ENCODE measurements at places on chromosomes 11 and 22. TPM values are rescaled to one million over a fixed set of nuclear protein-coding genes. Genes with fewer than 3 reads are reported as not detected.

GRCh38 chr11:120564573-120565311, 53.2 kb downstream of the GRIK4 start:
- DNase-seq, result no peak

DNA sequence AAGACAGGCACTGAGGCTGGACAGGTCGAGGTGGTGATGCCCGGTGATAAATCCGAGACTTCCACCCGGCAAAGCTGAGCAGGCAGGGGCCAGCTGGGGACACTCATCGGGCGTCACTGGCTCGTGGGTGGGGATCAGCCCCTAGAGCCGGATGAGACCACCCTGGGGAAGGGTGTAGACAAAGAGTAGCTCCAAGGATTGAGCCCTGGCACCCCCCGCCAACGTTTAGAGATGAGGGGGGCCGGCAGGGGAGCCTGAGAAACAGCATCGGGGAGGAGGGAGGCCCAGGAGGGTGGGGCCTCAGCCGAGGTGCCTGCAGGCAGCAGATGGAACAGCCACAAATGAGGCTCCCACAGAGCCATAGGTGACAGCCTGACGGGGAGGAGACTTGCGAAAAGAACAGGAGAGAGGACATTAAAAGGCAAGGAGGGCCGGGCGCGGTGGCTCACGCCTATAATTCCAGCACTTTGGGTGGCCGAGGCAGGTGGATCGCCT, 27.4 kb upstream of the CBX7 start:
- DNase-seq, result no peak

GRCh38 chr22:19840059-19840458, 14.6 kb downstream of the GNB1L start:
- DNase-seq, result no peak

GRCh38 chr11:62464655-62465054, 45.8 kb downstream of the SCGB1A1 start:
- no peak for DNase-seq

DNA sequence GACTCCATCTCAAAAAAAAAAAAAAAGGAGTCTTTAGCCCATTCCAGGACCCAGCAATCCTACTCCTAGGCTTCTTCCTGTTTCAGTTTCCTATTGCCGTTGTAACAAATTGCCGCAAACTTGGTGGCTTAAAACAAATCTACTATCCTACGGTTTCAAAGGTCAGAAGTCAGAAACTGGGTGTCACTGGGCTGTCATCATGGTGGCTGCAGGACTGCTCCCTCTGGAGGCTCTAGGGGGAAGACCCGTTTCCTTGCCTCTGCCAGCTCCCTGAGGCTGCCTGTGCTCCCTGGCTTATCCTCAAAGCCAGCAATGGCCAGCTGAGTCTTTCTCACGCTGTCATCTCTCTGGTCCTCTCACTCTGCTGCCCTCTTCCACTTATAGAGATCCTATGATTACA, 8.7 kb upstream of the DAGLA start:
- DNase-seq, result no peak

DNA sequence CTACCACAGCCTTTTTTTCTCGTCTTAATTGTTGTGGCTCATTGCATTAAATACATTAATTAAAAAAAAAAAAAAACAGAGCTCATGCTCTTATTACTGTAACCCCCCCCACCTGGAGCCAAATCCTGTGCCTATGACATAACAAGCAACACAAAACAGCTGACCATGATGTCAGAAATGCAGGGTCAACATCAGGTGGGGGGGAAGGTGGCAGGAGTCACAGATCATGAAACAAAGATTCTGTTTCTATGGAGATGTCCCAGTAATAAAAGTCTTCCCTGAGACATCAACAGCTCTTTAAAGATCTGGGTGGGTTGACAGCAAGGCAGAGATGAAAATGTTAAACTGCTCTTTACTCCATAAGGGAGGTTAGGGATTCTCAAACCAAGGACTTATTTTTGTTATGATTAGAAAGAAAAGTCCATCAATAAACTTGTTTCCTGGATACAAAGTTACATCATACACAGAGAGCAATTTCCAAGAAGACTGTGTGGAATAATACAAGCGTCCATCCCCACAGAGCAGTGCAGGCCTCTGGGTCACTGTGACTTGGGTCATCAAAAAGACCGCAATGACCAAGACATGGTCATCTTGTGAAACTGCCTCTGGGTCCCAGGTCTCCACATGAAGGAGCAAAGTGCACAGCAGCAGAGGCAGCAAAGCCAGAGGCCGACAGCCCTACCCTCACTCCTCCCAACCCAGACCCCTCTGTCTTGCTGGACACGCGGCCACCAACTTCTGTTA, 42.7 kb upstream of the CYP2D6 start:
- DNase-seq, result no peak

- DNase-seq, result no peak
Observed at GRCh38 chr11:27423125-27423524, 49.5 kb downstream of the LGR4 start.

DNA sequence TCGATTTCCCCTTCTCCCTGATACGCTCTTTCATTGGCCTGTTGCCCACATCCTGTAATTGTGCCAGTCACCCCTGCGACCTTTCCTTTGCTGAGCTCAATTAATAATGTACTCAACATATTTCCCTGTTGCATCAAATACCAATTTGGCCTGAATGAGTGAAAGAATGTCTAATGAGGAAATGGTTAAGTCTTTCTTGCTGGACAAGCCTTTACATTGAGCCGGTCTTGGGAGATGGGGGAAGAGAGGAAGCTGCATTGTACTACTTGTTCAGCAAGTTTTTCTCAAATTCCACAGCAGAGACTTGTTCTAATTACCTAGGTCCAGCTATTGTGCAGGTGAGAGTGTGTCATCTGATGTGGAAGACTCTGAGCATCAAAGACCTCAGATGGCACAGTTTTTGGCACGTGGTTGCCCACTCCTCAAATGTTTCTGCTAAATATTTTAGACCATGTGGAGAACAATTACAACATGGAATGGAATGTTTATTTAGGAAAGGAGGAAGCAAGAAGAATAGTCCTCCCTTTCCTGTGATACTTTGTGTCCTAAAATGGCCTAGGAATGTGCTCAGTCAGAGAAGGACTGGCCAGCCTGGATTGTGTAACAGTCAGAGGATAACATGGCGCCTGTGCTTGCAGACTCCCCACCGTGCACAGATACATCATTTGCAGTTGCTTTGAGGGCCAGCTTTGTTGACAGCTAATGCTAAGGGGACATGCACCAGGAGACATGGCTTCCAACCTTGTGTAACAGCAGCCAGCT, 129.5 kb upstream of the E2F8 start:
- no peak for DNase-seq

GRCh38 chr11:75539459-75540334, 14.0 kb upstream of the GDPD5 start:
- DNase-seq, result no peak

DNA sequence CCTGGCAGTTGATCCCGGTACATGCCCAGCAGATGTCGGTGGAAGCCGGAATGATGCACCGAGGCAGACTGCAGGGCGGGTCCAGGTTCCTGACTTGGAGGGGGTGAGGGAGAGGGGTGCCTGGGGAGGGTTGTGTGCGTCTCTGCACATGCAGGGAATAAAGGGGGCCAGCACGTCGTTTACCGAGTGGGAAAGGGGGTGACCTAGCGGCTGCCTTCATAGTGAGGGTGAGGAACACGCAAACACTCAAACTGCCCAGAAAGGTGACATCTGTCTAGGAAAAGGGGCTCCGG, 801.7 kb downstream of the TBC1D22A start:
- no peak for DNase-seq

DNA sequence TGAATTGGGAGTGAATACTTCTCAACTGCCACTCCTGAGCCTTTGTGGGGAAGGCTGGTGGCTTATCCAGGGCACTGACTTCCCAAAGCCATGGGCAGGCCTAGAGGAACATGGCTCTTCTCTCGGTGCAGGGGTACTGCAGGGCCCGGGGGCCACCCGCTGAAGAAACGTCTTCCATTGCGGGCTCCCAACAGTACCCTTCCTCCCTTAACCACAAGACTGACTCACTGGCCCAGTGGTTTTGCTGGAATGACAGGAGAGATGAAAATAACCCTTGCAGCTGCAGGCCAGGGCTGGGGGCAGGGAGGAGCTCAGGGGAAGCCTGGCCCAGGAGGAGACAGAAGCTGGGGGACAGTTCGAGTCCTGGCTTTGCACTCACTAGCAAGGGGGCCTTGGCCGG, 13.5 kb downstream of the TXN2 start:
- no peak for DNase-seq

GRCh38 chr11:84212468-84213390, 926.6 kb upstream of the CCDC90B start:
- no peak for DNase-seq

DNA sequence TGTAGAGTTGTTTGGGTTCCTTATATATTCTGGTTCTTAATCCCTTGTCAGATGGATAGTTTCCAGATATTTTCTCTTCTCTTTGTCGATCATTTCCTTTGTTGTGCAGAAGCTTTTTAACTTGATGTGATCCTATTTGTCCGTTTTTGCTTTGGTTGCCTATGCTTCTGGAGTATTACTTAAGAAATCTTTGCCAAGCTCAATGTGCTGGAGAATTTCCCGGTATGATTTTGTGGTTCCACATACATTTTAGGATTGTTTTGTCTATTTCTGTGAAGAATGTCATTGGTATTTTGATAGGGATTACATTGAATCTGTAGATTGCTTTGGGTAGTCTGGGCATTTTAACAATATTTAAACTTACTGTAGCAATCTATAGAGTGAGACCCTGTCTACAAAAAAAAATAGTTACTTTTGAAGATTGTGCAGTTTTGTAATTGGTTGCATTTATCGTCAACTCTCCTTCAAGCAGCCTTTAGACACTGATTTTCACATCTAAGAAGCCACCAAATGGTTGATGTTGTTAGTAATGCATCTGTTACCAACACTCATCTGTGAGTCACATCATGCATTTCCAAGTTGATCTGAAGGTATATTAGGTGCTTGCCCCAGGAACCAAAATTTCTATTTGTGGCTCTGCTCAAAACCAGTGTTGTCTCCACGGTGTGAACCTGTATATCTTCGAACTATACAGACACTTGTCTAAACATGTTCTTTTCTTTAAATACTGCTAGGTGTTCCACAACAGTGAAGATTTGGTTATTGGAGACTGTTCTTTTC, 21.4 kb downstream of the XRCC6 start:
- no peak for DNase-seq

GRCh38 chr11:6646576-6646917, 9.1 kb downstream of the DCHS1 start:
- peak; percentile 88 for DNase-seq

DNA sequence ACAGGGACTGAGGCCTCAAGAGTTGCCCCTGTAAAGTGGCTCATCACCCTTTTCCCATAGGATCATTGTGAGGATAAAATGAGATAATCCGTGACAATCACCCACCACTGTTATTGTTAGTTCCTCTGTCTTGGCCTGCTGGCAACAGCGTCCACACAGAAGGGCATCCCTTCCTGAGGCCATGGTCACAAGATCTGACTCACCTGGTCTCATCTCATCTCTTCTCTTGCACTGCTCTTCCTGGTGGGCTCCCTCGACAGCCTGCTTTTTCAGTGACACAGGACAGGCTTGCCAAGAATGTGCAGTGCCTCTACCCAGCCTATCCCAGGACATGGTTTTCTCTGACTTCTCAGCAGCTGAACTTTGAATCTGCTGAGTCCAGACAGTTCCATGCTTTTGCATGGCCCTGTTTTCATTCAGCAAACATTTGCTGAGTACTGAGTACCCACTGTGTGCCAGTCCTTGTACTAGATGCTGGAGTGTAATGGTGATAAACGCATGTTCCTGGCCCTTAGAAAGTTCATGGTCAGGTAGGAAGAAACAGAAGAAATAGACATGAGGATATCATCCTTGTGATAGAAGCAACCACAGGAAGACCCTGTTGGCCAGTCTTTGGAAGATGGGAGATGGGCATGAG, 3.3 kb downstream of the STX3 start:
- no peak for DNase-seq

GRCh38 chr11:79845002-79845709, 404.3 kb upstream of the TENM4 start:
- DNase-seq, result no peak

GRCh38 chr11:34309965-34310364, 47.8 kb downstream of the ABTB2 start:
- DNase-seq, result no peak

- DNase-seq, result no peak
Observed at GRCh38 chr11:4682623-4683419, 14.8 kb downstream of the OR51E2 start.

- no peak for DNase-seq
Observed at GRCh38 chr11:132648851-132649250, 883.5 kb downstream of the OPCML start.

DNA sequence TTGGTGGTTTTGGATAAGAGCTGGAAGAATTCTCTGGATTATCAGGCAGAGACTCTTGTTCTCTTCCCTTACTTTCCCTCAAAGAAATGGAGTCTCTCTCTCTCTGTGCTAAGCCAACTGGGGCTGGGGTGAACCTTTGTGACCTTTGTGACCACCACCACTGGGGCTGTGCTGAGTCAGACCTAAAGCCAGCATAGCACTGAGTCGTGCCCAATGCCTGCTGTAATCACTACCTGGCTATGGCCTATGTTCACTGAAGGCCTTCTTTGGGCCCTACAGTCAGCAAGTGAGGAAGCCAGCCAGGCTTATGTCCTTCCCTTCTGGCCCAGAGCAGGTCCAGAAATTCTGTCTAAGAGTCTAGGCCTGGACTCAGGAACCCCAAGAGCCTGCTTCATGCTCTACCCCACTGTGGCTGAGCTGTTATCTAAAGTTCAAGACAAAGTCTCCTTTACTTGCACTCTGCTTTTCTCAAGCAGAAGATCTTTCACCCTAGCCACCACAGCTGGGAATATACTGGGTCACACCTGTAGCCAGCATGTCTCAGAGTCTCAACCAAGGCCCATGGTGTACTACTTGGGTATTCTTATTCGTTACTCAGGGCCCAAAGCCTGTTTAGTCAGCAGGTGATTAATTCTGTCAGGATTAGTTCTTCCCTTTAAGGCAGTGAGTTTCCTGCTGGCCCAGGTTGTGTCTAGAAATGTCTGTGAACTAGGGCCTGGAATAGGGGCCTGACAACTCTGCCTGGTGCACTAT, 86.0 kb downstream of the EHF start:
- DNase-seq, result no peak

GRCh38 chr22:24681236-24681635, 78.2 kb downstream of the GGT1 start:
- DNase-seq, result no peak

DNA sequence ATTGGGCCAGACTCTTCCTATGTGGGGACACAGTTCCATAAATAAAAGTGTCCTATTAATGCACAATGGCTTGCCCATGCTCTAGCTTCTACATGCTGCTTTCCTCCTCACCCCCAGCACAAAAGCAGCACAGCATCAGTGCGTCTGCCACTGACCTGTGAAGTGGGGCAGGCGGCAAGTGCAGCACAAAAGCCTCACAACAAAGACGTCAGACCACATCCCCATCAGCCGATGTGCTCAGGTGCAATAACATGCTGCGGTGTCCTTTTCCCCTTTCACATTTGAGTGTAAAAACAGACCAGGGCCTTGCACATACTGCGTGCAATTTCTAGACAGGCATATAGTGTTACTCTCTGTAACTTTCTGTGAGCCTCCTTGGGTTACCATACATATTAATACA, 12.8 kb downstream of the DKK3 start:
- no peak for DNase-seq

GRCh38 chr11:17405232-17406005, 17.0 kb upstream of the KCNJ11 start:
- no peak for DNase-seq

- DNase-seq, result no peak
Observed at GRCh38 chr11:66414120-66414934, 6.5 kb upstream of the NPAS4 start.

The CCDC87 gene
- polyA plus RNA-seq, result 0.06 TPM

The CEP164 gene
- 13.7 TPM for polyA plus RNA-seq

The MICAL2 gene
- 18.7 TPM for polyA plus RNA-seq

The XNDC1N gene
- 2.2 TPM for polyA plus RNA-seq

The MED15 gene
- 43.9 TPM for polyA plus RNA-seq

The E2F8 gene
- 22.4 TPM for polyA plus RNA-seq

The RBM4 gene
- 127 TPM for polyA plus RNA-seq

The ESAM gene
- polyA plus RNA-seq, result 46.2 TPM

The SCN2B gene
- 4.4 TPM for polyA plus RNA-seq

Data from forelimb muscle (tissue), 1 donor.